ENCODE measurements at places on chromosomes 3 and 15.

DNA sequence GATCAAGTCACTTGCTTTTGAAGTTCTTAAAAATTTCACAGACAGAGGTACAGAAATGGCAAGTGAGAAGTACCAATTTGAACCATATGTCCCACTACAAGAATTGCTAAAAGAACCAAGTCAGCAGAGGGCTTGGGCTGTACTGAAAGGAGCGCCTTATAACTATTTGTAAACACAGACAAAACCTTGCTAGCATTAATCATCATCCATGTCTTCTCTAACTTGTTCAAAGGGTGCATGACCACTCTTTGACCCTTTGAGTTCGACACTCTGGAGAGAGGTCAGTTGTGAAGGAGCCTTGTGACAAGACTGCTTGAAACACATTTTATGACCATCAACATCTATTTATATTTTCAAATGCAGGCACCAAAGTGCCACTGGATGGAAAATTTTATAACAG lies 191.7 kb downstream of the PDZRN3 start:
- DNase-seq = no peak

DNA sequence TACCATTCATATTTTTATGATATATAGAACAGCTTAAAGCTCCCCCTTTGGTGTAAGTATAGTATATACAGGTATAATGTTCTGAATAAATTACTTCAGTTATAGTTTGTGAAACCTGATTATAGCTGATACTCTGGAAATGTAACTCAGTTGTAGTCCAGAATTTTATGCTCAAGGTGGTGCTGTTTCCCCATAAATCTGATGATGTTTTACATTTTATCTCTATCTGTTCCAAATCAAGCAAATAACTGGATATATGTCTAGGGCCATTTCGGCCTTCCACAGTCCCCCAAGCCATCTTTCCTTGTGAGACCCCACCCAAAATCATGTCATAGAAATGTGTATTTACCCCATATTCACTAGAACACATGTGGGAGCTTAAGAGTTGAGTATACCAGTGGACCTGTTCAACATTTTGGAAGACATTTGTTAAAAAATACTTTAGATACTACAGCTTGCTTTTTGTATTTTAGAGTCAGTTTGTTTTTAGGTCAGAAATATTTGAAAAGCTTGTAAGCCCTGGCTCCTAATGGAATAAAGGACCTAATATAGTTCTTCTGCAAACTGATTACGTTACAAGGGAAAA lies 107.1 kb downstream of the ATG7 start:
- DNase-seq = peak; percentile 67

GRCh38 chr3:82386647-82387046 lies 625.2 kb upstream of the GBE1 start:
- DNase-seq = no peak

- DNase-seq = no peak
Measured at GRCh38 chr15:95281470-95281869, 1049.0 kb upstream of the NR2F2 start.

DNA sequence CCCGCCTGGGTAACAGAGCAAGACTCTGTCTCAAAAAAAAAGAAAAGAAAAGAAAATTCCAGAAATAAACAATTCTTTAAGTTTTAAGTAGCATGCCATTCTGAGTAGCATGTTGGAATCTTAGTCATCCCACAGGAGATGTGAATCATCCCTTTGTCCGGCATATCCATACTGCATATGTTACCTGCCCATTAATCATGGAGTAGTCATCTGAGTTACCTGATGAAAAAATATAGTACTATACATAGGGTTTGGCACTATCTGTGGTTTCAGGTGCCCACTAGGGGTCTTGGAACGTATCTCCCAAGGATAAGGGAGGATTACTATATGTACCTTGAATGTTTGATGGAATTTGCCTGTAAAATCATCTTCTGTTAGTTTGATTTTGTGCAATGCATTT lies 6.3 kb upstream of the CCR4 start:
- DNase-seq = no peak

DNA sequence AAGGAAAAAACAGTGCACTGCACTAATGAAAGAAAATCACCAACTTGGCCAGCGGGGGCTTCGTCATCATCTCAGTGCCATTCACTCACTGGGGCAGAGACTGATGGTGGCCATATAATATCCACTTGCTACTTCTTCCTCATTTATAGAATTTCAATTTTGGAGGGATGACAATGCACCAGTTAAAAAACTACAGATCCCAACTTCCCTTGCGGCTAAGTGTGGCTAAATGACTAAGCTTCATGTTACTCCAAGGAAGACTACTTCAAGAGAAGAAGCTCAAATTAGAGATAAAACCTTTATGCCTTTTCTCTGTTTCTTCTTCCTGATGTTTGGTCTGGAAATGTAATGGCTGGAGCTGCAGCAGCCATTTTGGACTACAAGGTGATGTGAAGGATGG lies 38.8 kb downstream of the NGLY1 start:
- DNase-seq = peak; percentile 17

DNA sequence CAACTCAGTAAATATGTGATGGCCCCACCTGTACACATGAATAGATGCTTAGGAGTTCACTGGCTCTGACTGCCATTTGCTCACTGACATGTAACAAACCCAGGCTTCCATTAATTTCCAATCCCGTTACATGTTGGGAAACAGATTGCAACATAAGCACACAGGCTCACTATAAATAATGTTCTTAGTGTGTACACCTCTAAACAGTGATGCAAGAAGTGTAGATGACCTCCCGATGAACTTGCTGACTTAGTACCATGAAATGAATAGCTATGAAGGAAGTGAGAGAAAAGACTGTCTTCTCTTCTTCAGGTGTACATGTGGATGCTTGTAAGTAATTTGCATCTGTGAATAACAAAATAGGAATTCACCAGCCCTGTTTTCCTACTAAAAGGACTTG lies 21.4 kb upstream of the FSIP1 start:
- no peak for DNase-seq

DNA sequence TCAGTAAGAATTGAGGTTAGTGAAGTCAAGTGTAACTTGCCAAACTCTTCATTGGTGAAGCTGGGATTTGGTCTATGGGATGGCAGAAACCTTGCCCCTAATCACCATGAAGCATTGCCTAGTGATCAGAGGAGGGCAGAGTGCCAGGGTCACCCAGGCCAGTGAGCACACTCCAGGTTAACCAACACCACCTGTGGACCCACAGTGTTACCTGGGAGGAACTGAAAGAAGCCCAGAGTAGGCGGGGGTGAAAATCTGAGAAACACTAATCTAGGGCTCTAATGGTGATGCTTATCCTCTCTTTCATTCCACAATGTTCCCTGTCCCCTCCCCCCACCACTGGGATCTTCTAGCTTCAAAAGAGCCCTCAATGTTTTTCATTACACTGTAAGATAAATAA lies 372.8 kb downstream of the CTNNB1 start:
- no peak for DNase-seq

GRCh38 chr3:25107918-25108617 lies 320.0 kb upstream of the RARB start:
- DNase-seq = no peak

DNA sequence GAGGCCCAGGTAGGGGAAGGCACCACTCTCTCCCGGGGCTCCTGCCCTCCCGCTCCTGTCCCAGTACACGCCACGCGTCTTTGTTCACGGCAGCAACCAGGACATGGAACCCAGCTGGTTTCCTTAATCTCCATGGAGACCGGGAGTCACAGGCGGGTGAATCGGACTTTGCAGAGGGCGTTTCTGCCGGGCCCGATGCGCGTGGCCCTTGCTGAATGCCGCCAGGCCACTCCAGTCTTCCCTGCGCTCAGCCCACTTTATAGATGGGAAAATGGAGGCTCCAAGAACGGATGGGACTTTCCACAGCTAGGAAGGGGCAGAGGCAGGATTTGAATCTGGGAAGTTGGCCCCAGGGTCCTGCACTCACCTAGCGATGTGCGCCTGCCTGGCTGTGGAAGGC lies 7.4 kb downstream of the PLXND1 start:
- DNase-seq = no peak

GRCh38 chr3:102471491-102471890 lies 36.7 kb downstream of the ZPLD1 start:
- no peak for DNase-seq

DNA sequence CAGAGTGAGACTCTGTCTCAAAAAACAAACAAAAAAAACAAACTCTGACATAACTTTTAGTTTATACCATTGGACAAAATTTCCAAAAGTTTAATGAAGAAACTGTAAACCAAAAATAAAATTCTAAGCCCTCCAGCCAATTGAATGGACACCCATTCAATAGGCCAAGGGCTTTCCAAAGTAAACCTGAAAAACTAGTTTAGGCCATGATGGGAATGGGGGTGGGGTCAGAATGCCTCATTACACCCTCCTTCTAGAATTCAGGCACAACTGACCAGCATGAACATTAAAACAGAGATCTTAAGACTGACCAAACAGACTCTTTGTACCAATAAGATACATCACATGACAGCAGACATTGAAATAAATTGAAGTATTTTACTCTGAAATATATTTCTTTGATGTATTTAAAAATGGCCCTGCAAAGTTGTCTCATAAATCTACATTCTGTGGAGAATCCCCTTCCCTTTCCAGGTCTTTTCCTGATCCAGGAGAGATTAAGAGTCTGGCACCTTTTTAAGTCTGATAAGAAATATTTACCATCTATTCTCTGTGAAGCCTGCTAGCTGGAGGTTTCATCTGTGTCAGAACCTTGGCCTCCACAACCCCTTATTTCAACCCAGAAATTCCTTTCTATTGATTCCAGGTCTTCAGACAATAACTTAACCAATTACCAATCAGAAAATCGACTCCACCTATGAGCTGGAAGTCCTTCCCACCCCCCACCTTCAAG lies 15.7 kb downstream of the THOC7 start:
- no peak for DNase-seq

GRCh38 chr3:115217292-115217677 lies 70.2 kb upstream of the ZBTB20 start:
- DNase-seq = no peak

GRCh38 chr3:186626254-186626847 lies 13.5 kb downstream of the AHSG start:
- DNase-seq = no peak

DNA sequence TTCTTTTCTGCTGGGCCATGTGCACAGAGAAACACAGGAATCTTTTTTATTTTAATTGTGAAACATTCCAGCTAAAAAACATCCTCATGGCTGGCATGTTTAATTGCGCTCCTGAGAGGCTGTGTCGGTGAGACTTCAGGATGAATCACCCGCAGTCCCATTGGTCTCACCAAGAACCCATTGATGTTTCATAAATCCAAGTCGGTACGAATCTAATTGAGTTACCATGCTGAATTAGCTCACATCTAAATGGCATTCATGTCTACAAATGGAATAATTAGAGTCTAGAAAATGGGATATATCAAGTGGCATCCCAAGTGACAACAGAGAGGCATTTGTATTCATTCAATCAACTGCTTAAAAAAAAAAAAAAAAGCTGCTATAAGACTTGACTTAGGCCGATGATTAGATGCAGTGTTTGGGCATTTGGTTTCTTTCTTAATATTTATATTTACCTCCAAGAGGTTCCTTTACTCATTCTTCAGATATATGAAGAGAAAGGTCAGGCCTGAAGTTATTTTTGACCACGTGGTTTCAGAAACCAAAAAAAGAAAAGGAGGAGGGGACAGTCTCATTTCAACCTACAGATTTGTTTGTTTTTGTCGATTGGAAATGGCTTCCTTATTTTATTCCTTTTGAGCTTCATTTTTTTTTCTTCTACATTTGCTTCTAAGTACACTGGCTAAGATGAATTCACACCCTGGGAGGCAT lies 79.1 kb upstream of the FOXB1 start:
- DNase-seq = no peak

GRCh38 chr3:170766823-170767575 lies 103.0 kb downstream of the RPL22L1 start:
- no peak for DNase-seq

GRCh38 chr3:86624192-86624591 lies 366.8 kb downstream of the VGLL3 start:
- no peak for DNase-seq

DNA sequence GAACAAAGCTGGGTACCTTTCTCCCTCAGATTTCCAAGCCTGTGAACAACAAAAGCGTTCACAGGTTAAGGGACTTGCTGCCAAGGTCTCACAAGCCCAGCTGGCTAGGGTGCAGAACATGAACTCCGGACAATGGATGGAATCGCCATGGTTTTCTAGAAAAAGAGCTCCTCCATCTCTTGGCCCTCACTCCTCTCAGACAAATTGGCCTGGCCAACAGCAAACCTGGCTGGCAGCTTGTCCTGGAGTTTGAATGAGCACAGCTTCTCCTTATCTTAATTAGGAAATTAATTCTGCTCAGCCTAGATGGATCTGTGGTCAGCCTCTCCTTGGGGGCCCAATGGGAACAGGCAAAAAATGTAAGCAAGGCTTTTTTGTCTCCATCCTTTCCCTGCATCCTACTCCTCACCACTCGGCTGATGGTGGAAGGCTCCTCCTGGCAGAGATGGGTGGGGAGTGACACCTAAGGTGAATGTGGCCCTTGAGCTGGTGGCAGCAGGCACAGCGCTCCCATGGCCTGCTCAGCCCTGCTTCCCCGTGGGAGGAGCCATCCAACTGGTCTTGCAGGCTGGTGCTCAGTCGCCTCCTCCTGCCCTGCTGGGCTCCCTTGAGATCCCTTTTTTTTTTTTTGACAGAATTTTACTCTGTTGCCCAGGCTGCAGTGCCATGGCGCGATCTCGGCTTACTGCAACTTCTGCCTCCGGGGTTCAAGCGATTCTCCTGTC lies 5.8 kb downstream of the KLHL25 start:
- DNase-seq = no peak

GRCh38 chr15:95840004-95840403 lies 490.5 kb upstream of the NR2F2 start:
- DNase-seq = no peak

DNA sequence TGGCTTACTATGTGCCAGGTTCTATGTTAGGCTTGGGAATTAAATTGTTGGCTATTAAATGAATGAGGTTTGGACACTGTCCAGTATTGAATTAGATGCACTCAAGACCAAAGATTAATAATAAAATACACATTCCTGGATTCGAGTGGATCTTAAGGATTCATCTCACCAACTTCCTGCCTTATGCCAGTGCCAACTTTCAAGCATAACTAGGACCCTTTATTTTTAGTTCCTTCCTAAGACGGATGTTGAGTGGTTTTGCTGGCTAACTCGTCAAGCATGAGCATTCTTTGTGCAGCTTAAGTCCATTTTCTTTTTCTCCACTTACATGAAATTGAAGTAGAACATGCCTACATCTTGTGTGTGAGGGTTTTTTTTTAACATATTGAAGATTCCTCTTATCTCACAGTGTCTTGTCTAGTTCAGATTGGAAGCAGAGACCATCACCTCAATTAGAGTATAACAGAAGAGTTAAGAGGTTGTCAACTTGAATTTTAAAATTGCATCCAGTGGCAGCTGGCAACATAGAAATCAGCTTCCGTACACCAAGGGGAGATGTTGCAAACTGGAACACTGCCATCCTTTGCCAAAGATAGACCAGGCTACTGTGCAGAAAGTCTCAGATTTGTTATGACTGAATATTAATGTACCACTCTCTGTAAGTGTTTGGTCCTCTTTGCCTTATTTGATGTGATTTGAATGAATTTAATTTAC lies 106.3 kb upstream of the BFSP2 start:
- no peak for DNase-seq

DNA sequence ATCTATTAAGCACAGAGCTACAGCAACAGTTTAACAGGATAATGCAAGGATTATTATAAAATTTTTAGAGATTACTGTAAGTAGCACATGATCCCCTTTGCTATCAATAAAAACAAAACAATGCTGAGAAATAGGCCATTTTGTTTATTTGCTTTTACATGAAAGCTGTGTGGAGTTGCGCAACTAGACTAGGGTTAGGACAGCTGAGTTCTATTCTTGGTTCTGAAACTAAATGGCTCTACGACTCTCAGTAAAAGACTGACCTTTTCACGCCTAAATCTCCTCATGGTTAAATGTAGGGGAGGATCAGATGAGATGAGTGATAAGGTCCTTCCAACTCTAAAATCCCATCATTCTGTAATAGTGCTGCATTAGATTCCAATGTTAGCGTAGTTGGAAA lies 25.0 kb downstream of the KCNMB2 start:
- no peak for DNase-seq
